ENCODE measurements at places on chromosomes 3 and 15.

DNA sequence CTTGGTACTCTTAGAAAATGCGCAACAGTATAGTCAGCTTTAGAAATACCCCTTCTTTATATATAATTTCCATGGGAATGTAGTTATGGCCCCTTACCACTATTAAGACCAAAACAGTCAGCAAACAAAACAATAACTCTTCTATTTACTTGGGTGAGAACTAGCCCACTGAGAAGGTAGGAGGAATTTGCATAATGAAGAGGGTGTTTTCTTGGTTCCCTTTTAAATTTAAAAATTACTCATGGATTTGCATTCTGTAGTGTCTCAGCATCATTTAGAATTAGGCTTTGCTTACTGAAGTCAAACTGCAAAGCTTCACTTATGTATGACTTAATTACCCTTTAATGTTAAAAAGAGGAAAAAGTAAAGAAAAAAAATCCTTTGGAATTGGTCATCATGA, 350.8 kb downstream of the PTPRG start:
- no peak for DNase-seq

DNA sequence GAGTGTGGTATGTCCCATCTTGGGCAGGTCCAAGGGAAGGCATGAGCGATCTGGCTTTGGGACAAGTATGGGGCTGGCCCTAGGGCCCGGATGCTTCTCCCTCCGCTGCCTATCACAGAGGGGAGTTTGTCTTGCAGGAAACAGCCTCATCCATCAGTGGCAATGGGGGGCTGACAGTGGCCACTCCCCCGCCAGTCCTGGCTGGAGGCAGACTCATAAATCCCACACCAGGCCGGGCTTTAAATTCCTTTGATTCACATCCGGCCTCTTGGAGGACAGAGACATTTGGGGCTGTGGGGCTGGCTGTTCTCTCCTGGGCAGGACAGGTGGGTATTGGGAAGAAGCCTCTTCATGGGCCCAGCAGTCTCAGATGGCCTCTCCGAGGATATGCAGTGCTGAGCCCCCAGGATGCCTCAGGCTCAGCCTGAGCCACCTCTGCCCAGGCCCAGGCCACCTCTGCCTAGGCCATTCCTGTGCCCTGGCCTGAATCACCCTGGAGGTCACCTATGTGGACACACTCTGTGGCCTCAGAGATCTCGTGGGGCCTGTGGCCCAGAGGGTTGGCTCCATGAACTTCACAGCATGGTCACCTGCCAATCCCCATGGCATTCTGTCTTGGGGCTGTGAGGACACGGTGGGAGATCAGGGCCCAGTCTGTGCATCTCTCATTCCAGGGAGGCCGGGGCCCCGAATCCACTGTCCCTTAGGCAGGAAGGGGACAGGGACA, 84.2 kb upstream of the GOLGA6L4 start:
- DNase-seq = no peak

DNA sequence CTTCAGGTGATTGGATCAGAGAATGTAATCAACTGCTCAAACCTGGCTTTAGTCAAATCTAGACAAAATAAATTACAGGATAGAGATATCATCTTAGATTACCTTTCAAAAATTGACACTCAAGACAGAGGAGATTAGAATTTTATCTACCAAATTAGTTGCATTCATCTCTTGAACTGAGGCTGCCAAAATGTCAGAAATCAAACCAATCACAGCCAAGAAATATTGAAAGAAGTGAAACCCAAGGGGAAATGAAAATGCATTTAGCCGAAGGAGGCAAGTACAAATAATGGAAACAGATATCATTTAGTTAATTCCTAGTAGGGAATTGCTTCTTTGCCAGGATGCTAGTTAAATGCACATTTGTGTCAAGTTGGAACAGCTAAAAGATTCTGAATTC, 261.1 kb upstream of the PDZRN3 start:
- DNase-seq = no peak

- no peak for DNase-seq
Observed at GRCh38 chr3:16912400-16913263, 27.9 kb downstream of the PLCL2 start.

DNA sequence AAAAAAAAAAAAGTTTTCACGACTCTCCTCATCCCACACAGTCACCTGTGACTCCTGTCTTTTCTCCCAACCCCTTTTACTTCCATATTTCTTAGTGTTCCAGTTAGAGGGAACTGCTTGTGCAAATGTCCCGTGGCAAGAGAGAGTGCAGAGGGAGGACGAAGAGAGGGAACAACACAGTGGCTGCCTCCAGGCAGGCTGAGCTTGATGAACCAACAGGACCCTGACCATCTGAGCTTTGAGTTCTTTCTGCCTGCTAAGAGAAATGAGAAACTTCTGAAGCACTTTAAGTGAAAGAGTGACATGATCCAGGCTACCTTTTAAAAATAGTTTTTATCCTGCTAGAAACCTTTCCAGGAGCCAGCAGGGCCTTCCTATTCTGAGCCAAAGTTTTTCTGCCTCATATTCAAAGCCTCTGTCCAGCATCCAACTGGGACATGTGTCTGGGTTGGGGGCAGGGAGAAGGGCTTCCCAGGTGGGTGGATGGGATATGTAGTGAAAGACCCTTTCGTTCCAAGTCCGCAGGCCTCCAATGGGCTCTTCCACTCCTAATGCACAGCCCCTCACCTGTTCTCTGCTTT, 239.9 kb downstream of the OPA1 start:
- DNase-seq = no peak

GRCh38 chr3:101836652-101837598, 12.4 kb upstream of the NFKBIZ start:
- DNase-seq = no peak

DNA sequence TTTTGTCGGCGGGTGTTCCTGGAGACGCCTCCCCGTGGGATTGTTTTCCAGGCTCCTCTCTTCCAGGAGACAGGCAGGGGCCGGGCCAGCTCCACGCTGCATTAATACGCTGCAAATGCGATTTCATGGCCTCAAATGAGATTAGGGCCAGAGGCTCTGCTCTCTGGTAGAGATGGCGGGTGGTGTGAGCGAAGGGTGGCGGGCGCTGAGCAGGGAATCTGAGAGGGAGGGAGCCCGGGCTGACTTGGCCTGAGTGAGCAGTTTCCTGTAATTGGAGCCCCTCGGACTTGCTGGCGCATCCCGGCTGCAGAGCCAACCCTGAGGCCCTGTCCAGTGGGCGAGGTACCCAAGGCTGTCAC, 7.4 kb upstream of the CCDC33 start:
- no peak for DNase-seq

GRCh38 chr3:111797171-111797615, 61.9 kb upstream of the PHLDB2 start:
- DNase-seq = no peak

DNA sequence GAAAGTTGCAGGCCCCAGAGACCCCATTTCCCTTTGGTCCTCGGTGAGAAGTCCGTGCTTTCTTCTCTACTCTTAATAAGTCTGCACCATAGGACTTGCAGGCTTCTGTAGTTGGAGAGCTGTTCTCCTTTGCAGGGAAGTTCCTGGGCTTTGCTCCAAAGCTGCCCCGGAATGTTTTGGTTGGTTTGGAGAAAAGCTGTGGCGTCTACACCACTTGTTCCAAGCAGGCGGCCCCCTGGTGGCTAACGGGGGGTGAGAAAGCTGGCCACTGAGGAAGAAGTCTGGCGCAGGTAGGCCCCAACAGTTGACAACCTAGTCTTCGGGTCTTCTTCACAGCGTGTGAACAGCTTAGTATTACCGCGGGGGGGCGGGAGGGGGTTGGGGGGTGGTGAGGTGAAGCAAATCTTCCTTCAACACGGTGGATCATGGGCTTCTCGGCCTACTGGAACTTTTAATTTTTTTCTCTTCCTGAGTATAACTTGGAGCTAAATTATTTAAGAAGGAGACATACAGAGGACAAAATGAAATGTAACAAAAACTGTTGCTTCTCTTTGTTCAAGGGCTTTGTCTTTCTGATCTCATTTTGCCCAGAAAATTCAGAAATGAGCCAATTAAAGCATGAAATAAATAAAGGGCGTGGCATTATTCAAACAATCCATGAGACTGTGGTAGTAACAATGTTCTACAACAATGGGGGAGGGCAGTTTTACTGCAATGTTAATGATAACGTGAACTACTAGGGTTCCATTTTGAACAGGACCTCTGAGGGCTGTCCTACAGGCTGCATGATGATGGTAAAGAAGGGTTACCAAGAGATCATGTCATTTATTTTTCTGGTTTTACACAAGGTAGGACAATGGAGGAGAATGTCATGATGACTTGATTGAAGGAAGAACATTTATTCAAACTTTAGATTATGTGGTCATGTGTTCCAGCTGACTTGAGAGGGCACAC, 2.2 kb upstream of the THRB start:
- no peak for DNase-seq

- no peak for DNase-seq
Observed at GRCh38 chr15:89361451-89362202, 27.0 kb upstream of the POLG start.

DNA sequence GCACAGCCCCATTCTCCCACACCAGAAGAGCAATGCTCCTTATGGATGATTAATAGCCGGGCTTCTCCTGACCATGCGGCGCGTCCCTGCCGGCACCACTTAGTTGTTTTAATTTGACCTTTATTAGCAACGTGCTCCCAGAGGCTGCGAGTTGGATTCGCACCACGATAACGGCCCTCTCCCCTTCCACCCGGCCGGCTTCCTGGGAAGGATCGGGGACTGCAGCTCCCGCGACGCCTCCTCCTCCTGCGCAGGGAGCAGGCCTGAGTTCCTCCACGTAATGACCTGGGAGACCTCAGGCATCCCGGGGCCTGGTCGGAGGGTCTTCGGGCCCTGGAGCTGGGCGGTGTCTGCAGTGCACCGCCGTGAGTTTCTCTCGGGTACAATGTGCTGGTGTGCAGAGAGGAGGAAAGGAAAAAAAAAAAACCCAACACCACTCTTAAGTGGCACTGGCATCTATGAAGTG, 243.3 kb upstream of the TOPAZ1 start:
- DNase-seq = no peak

GRCh38 chr15:48617619-48618018, 27.9 kb downstream of the FBN1 start:
- no peak for DNase-seq

DNA sequence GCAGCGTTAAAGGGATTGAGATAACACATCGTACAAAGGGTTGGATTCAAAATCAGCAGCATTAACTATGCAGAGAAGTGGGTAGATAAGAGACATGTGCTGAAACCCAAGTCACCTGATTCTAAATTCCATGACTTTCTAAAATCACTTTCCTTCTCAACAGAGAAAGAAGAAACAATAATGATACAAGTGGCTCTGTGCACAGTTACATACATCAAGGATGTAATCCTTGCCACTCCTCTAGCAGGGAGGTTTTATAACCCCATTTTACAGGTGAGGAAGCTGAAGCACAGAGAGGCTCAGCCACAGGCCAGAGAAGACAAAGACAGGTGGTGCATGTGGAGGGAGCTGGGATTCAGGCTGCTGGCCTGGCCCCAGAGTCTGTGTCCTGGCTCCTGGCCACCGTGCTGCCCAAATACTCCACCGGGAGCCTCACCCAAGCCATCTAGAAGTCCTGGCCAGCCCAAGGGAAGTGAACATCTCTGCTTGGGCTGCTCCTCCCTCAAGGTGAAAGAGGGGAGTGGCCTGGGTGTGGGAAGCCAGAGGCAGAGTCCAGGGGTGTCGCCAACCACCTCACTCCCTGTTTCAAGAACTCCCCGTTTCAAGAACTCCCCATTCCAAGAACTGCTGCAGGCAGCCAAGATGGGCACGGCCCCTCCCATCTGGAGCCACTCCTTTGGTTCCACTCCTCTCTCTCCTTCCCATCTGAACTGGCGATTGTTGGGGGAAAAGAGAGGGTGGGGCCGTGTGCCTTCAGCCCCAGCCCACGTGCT, 147.1 kb downstream of the NUP210 start:
- DNase-seq = no peak

- DNase-seq = no peak
Observed at GRCh38 chr3:20658491-20658890, 472.5 kb upstream of the SGO1 start.

DNA sequence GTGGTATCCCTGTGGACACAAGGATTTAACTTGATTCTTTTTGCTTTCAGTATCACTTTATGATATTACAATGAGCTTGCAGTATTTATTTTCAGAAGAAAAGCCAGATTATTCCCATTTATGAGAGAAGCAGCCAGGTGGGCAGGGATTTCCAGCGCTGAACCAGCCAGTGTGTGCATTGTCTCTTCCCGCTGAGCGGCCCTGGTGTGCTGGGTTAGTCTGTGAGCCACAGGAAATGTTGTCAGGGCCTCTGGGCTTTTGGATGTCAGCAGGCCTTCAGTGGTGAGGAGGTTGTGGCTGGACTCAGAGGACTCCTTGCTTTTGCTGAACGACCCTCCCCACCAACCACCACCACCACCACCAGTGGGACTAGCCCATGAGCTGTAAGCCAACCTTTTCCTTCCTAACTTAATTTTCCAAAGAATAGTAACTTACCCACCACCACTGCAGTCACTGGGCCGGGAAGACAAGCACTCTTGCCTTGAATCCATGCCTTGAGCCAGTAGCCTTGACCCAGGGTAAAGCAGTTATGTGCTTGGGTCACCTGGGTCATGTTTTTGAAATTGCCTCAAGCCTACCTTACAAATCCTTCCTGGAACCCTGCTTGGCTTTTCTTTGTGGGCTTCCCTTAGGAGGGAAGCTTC, 33.1 kb downstream of the FLNB start:
- no peak for DNase-seq

DNA sequence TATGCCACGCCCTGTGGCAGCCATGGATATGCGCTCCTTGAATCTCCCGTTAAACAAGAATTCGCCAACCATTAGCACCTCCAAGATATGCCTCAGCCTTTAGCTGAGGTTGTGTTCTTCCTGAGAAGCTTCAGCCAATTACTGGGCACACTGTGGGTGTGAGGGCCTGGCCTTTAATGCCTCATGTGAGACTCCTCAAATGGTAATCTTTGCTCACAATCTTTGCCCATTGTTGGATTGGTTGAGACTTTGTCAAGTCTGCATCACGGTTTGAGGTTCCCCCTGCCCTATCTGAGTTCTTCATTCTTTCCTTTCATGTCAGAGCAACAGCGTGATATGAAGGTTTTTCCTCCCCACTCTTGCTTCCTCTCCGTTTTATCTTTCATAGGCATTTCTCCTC, 108.1 kb upstream of the CCDC54 start:
- DNase-seq = no peak

- no peak for DNase-seq
Observed at GRCh38 chr15:74716651-74717050, 8.7 kb downstream of the CYP1A1 start.

- DNase-seq = no peak
Observed at GRCh38 chr3:12312010-12312409, 23.1 kb downstream of the PPARG start.

GRCh38 chr15:75232826-75233503, 25.2 kb upstream of the GOLGA6C start:
- DNase-seq = no peak

DNA sequence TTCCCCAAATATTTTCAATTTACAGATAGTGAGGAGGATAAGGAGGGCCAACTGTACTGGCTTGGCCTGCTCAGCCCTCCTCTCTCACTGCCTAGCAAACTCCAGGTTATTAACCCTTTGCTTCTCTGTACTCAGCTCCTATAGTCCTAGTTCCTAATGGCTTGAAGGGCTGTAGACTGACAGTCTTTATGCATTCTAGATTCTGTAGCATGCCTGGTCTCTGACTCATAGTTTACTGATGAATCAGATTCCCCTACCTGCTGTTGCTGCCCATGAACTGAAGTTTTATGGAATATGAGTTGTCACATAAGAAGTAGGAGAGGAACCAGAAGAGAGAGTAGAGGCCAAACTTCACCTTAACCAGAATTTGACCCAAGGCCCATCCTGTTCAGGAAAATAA, 27.1 kb upstream of the MAP3K13 start:
- DNase-seq = no peak

- peak; percentile 59 for DNase-seq
Observed at GRCh38 chr3:72255791-72256559, 471.0 kb upstream of the PROK2 start.

GRCh38 chr3:40780925-40781406, 256.2 kb downstream of the ZNF621 start:
- DNase-seq = peak; percentile 5

Measured in NCI-H1417 treated with DMSO at 0.1 percent for 48 hours (cell line).